ENCODE measurements at places on chromosomes 3 and 15. TPM values are rescaled to one million over a fixed set of nuclear protein-coding genes. Genes with fewer than 3 reads are reported as not detected.

The PTPN9 gene
- 33.2 TPM for total RNA-seq

The NLGN1 gene
- not detected for total RNA-seq

- DNase-seq, result no peak
These were observed 281.9 kb downstream of the RAP2B start for GRCh38 chr3:153443961-153444360.

DNA sequence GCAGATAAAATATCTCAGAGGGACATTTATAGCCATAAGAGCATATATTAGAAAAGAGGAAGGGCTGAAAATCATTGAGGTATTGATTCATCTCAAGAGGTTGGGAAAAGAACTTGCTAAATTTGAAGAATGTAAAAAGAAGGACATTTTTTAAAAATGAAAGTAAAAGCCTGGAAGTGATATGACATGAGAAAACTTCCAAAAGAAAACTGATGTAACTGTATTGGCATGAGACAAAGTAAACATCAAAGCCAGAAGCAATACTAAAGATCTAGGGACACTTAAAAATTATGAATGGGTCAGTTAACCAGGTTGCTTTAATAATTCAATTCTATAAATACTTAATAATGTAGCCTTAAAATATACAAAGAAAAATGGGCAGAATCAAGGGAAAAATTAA, 31.9 kb downstream of the CEP63 start:
- no peak for DNase-seq

DNA sequence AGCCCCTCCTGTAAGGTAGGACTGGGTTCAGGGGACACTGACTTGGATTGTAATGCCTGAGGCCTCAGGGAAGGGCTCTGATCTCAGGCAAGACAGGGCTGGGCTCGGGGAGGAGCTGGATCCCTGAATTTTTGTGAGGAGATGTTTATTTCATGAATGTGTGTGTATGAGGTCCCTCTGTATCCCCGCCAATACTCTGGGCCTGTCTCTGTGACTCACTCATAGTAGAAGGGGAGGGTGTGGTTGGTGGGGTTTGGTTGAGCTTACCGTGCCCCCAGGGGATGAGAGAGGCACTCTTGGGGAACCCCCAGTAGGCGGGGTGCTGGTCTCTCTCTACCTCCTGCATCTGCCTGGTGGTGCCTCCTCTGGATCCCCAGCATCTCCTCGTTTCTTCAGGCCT, 28.1 kb downstream of the RPSA start:
- no peak for DNase-seq

GRCh38 chr3:102926618-102927017, 491.8 kb downstream of the ZPLD1 start:
- no peak for DNase-seq

DNA sequence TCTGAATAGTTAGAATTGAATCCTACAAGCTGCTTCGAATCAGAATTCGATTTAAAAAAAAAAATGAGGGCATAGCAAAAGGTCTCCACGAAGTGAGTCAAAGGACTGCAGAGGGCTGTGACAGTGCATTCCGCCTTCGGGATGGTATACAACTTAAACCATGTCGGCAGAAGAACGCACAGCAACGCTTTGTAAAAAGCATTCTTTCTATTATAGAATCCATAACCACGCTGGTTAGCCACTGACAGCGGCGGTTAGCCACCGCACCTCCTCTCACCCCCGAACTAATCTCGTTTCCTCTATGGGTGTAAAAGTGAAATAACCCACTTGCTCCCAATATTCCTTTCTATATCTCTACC, 664 bp upstream of the PIK3CA start:
- no peak for DNase-seq

The MEIS2 gene
- 28.3 TPM for total RNA-seq

DNA sequence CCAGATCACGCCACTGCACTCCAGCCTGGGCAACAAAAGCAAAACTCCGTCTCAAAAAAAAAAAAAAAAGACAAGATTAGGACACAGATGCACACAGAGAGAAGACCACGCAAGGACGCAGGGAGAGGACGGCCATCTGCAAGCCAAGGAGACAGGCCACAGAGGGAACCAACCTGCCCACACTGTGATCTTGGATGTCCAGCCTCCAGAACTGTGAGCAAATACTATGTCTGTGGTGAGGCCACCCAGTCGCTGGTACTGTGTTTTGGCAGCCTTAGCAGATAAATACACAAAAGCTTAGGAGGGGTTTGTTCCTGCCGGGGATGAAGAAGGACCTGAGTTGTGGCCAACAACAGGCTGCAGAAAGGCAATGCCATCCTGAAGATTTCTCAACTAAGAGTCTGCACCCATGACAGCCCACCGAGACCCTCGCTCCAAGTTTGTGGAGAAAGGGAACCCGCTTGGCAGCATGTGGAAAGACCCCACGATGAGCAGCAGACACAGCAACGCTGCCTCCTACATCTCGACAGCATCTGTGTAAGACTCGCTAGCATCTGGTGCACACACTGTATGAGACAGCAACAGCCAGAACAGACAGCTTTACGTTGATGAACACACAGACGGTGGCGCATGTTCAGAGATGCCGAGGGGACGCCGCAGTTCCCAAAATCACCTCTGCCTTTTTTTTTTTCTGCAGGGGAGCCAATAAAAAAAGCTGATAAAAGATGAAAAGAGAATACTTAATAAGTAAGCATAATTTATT, 13.7 kb downstream of the CYFIP1 start:
- no peak for DNase-seq

The NMB gene
- total RNA-seq, result 7.8 TPM

The BNC1 gene
- 2.3 TPM for total RNA-seq

GRCh38 chr15:78873793-78874765, 1.4 kb downstream of the MORF4L1 start:
- DNase-seq, result no peak

GRCh38 chr15:56244811-56245576, 1.3 kb upstream of the RFX7 start:
- no peak for DNase-seq

The TM6SF1 gene
- total RNA-seq, result 22.3 TPM

The DNAH12 gene
- total RNA-seq, result 0.29 TPM

The SPTSSB gene
- total RNA-seq, result not detected

DNA sequence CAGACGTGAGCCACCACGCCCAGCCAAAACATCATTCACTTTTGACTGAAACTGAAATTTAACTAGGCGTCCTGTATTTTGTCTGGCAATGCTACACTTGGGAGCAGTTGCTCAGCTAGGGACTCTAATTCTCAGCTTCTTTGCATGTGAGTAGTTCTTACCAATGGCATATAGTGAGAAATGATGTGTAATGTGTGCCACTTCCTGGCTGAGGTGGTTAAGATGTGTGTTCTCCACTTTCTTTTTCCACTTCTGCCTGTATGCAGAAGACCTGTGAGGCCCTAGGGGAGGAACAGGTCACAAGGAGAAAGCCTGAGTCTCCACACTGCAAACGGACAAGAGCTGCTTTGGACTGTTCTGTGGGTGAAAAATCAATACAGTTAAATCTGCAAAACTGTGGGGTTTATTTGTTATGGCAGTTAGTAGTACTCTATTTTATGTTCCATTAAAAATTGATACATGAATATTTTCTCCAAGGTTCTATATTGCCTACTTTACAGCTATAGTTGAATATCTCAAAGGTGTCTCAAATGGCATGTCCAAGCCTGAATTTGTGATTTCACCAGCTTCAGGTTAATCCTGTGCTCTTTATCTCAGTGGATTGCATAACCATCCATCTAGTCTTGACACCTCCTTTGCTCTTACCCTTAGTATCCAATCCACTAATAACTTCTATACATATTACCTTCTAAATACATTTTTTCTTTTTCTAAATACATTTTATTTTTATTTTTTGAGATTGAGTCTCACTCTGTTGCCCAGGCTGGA, 59.3 kb downstream of the NR1D2 start:
- no peak for DNase-seq

GRCh38 chr3:57840473-57840872, 84.4 kb downstream of the SLMAP start:
- no peak for DNase-seq

GRCh38 chr15:26640601-26641000, 132.3 kb downstream of the GABRB3 start:
- no peak for DNase-seq

DNA sequence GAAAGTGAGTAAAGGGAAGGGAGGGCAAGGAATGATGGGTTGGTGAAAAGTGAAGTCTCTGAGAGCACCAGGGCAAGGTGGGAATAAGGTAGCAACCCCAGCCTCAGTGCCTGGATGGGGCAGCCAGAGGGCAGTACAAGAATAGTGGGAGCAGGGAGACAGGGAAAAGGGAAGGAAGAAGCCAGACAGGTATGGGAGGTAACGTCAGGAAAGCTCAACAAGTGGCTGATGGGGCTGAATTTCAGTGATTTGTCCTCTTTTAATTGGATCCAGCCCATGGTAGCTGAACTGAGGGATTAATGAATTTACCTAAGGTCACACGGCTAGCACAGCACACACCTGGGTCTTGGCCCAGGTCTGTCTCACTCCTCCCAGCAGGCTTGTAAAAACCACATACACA, 12.6 kb downstream of the RORA start:
- DNase-seq, result no peak

The CYP8B1 gene
- total RNA-seq, result not detected

- DNase-seq, result no peak
These were observed 284.1 kb upstream of the LRRFIP2 start for GRCh38 chr3:37458162-37459120.

- DNase-seq, result no peak
These were observed 368.5 kb upstream of the STAC start for GRCh38 chr3:36011791-36012190.

The SNX33 gene
- total RNA-seq, result 21.6 TPM

The SAMD7 gene
- not detected for total RNA-seq

The LYSMD4 gene
- 13.2 TPM for total RNA-seq

The HES1 gene
- total RNA-seq, result 36.7 TPM

- DNase-seq, result no peak
These were observed 788.8 kb downstream of the ROBO1 start for GRCh38 chr3:78979028-78979427.

- DNase-seq, result no peak
These were observed 26.1 kb downstream of the EAF1 start for GRCh38 chr3:15453501-15453900.

GRCh38 chr3:104458657-104459056, 908.1 kb upstream of the ALCAM start:
- no peak for DNase-seq

- no peak for DNase-seq
These were observed 8.3 kb downstream of the ZNF710 start for GRCh38 chr15:90009301-90010022.

- DNase-seq, result no peak
These were observed 75.7 kb downstream of the KLHL25 start for GRCh38 chr15:85718981-85719380.

The RBP2 gene
- not detected for total RNA-seq

DNA sequence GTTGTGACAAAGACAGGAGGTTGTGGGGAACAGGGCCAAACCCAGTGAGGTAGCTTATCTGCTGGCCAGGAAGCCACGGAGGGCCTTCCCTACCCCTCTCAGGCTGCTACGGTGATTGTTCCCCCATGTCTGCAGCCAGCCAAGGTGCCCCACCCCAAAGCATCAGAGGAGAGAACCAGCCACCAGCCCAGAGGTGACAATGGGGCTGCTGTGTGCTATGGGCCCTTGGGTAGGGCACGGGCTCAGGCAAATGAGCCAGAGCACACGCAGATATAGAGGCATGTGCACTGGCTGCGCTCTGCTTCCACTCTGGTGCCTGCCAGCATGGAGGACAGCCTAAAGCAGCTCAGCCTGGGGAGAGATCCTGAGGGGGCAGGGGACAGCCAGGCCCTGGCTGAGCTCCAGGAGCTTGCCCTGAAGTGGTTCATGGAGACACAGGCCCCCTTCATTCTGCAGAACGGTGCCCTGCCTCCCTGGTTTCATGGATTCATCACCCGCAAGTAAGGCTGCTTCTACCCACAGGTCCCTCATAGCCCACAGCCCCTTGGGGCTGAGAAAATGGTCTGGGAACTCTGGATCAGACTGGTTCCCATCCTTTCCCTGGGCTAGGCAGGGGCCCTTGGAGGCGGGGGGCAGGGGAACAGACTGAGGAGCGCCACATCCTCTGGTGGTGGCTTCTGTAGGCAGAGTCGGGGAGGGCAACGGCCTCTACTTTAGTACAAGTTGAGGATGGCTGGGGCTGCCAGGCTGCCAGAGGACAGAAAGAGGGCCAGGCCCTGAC, at the start of gene SH2D7:
SH2D7 (plus strand) TSS at position 301 of the 781 bp plus-strand sequence; CDS start at position 325, 24 bp downstream.
- peak; percentile 51 for DNase-seq

- no peak for DNase-seq
These were observed 17.6 kb downstream of the SHQ1 start for GRCh38 chr3:72830452-72831223.

- no peak for DNase-seq
These were observed 56.7 kb downstream of the CCNL1 start for GRCh38 chr3:157103280-157103679.

GRCh38 chr3:89046661-89047060, 60.8 kb upstream of the EPHA3 start:
- no peak for DNase-seq

GRCh38 chr3:141485641-141486495, 959 bp upstream of the RASA2 start:
- DNase-seq, result no peak

- DNase-seq, result no peak
These were observed 4.9 kb downstream of the TLR9 start for GRCh38 chr3:52220380-52221026.

DNA sequence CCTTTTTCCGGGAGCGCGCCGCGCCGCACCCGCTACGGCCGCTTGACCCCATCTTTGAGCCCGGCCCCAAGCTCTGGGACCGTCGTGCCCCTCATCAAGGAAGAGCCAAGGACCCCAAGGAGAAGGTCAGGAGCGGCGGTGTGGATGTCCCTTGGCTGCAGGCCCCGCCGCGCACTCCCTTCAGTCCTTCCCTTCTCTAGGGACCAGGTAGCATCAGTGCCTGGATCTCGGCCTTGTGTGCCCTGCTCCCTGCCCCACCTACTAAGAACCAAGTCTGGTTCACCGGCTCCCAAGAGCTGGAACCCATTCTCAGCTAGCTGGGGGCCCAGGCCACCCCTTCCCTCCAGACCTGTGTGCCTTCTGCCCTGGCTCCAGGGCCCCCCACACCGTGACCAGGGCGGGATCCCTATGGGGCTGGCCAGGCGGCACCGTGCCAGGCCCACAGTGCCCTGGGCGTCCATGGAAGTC, 69.3 kb upstream of the CGNL1 start:
- peak; percentile 86 for DNase-seq
